ENCODE measurements at places on chromosomes 7 and 10.
A peak's percentile ranks its signal among the peaks of the same experiment; 100 is the strongest.

DNA sequence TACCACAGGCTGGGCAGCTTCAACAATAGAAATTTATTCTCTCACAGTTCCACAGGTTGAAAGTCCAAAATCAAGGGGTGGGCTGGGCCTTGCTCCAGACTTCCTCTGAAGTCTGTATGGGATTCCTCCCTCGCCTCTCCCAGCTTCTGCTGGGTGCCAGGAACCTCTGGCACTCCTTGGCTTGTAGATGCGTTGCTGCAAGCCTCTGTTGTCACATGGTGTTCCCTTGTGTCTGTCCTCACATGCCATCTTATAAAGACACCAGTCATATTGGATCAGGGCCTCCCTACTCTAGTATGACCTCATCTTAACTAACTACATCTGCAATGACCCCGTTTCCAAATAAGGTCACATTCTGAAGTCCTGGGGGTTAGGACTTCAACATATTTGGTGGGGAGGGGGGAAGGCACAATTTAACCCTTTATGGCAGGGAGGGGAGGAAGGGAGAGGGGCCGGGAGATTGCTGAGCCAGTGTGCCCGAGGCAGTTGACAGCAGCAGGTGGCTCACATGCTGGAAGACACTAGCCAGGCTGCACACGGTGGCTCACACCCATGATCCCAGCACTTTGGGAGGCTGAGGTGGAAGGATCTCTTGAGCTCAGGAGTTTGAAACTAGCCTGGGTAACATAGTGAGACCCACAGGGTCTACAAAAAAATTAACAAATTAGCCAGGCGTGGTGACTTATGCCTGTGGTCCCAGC, 18.8 kb downstream of the ZNF282 start:
- no peak for DNase-seq

GRCh38 chr7:125529249-125529648, 599.6 kb upstream of the POT1 start:
- DNase-seq: no peak

DNA sequence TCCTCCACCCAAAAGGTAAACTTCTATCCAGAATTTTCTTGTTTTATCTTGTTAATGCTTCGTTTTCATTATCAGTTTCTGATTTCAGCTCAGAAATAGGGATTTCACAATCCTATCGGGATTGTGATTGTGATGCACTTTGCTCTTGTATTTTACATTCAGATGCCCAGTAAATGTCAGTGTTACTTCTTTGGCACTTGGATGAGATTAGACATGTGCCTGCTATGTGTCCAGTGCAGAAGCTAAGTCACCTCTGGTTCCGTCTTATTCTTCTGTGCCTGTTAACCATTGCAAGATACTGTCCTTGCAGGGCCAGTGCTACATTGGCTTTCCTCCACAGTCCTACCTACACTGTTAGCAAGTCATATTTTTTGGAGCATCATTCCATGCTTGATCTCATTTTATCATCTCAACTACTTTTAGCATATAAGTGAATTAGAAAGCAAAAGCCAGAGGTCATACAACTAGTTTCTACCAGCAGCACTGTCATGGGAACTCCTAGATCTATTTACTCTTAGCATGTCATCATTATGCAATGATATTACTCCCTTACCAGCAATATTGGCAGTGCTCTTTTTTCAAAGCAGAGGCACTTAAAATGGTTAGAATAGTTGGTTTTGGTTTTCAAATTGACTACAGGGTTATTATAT, 26.7 kb downstream of the ZNF277 start:
- no peak for DNase-seq

DNA sequence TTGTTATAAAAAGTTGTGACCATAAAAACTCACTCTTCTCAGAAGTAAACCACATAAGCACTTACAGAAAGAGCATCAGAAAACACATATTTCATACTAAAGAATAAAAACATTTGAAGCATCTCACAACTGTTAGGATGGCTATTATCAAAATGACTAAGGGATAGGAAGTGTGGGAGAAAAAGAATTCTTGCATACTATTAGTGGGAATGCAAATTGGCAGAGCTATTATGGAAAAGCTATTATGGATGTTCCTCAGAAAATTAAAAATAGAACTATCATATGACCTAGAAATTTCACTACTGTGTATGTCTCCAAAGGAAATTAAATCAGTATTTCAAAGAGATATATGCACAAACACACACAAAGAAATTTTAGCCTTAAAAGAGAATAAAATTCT, 25.2 kb upstream of the POT1 start:
- DNase-seq: no peak

- DNase-seq: no peak
These were observed 83.7 kb upstream of the CCDC71L start for GRCh38 chr7:106744563-106745091.

- no peak for DNase-seq
These were observed 86.1 kb downstream of the VOPP1 start for GRCh38 chr7:55486192-55486590.

DNA sequence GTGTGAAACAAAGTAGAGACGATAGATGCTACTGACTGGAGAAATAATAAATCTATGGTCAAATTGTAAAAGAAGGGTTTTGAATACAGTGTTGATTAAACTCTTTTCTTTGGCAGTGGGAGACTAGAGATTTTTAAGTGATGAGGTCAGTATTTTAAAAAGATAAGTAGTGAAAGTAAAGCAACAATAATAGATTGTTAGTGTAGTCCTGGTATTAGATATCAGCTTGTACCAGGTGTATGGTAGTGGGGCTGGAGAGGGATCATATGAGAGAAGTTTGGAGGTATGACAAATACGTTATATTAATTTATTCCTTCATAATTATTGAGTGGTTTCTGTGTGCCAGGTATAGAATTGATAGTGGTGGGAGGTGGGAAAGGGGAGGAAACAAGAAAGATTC, 25.2 kb downstream of the PHTF2 start:
- DNase-seq: no peak

DNA sequence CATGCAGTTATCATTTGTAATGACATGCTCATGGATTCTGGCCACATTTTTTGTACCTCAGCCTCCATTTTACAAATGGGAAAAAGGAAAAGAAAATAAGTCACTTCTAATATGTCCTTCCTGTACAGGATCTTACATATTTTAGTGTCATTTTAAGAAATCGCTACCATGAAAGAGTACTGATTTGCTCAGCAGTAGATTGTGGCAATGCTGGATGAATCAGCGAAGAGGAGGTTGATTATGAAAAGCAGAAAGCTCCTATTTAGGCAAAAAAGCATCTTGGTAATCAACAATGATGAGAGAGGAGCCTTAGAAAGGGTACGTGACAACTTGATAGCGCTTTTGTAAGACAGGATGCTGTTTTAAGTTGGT, 522.9 kb downstream of the PARD3 start:
- DNase-seq: no peak

DNA sequence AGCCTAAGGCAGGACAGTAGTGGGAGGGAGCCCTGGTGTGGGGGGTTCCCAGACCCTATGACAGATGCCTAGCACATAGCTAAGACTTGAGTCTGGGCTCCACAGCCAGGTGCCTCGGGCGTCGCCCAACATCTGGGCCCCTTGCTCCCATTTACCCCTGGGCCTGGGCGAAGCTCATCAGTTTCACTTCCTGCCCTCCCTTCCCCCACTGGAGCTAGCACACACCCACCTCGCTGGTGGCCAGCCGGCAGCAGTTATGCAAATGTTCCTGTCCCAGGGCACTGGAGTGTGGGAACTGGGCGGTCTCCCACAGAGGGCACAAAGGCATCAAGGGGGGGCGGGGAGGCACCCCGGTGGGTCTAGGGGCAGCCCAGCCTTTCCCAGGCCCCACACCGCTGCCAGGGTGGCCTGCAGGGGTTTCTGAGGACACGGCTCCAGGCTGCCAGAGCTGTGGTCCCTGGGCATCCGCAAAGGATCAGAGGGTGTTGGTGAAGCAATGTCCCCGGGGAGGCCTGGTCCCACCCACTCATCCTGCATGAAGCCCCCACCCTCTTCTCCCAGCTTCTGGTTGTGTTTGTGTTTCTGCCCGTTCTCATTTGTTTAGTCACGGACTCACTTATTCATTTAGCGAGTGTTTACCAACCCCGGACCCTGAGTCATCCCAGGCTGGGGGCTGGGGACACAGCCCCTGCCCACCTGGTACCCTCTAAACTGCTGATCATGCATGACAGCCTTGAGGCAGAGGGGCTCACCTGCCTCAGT, 20.4 kb downstream of the SH2B2 start:
- peak; percentile 21 for DNase-seq

GRCh38 chr7:112010994-112011393, 195.2 kb downstream of the DOCK4 start:
- no peak for DNase-seq

DNA sequence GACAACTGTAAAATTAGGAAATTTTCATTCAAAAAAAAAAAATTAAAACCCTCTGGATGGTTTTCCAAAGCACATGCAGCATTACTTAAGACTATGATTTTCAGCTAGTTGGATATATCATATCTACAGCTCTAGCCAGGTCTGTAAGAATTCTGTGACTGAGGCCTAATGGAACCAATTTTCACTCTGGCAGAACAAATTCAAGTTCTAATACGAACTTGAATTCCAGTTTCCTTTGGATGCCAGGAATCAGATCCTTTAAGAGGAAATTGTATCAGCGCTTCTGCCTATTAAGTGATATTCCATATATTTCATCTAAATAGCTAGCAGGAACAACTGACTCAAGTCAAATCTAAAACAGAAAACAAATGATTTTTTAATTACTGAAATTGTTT, 34.8 kb downstream of the SKIDA1 start:
- no peak for DNase-seq

DNA sequence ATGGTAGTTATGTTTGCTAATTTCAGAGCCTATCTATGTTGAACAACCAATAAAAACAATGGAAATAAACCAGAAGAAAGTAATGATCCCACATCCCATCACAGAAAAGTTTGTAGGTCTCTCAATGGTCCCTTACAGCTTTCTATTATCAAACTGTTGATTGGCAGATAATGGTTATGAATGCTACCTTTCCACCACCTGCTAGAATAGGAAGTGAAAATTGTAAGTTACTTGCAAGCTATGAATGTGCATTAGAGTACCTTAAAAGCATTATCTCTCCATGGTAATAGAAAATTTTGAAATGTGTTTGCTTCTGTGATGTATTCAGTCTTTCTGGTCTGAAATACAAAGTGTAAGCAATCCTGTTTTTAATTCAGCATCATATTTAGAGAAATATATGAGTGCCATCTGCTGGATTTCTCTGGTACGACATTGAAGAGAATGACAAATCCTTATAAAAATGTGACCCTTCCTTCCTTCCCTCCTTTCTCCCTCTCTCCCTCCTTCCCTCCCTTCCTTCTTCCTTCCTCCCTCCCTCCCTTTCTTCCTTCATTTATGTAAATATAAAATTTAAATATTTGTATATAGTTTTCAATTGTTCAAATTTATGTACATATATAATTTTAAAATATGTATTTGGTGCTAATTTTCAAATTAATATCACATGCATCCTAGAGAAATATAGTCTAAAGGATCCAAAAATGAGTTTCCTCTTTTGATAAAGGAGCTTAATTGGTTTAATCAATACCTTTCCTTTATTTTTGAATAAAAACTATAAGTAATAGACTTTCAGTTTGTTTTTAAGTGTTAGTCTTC, 41.4 kb upstream of the PNLIPRP3 start:
- no peak for DNase-seq
